ENCODE measurements at places on chromosomes 7 and 10.

DNA sequence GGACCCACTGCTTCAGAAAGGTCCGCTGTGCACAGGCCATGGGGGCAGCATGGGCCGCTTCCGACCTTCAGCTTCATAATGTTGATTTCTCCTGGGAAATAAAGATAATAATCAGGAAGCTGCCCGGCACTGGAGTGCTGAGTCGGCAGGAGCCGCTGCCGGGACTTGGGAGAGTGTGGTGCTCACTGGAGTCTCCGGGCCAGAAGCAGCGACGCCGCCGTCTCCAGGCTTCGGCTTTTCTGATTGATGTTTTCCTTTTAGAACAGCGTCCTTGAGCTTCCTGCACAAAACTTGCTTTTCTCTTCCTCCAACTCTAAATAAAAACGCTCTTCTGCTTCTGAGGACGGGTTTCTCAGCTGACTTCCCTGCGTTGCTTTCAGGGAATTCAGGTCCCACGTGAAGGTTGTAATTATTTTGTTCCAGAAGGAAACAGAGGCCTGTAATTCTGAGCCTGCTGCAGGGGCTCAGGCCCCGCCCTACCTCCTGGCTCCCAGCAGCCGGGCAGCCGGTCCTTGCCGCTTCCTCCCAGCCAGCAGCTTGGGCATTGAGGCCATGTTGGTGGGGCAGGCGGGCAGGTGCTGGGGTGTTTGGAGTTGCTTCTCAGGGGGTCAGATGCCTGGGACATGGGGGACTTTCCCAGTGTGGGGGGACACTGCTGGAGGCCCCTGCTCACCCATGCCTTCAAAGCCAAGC, 14.7 kb downstream of the PWWP2B start:
- no peak for DNase-seq

DNA sequence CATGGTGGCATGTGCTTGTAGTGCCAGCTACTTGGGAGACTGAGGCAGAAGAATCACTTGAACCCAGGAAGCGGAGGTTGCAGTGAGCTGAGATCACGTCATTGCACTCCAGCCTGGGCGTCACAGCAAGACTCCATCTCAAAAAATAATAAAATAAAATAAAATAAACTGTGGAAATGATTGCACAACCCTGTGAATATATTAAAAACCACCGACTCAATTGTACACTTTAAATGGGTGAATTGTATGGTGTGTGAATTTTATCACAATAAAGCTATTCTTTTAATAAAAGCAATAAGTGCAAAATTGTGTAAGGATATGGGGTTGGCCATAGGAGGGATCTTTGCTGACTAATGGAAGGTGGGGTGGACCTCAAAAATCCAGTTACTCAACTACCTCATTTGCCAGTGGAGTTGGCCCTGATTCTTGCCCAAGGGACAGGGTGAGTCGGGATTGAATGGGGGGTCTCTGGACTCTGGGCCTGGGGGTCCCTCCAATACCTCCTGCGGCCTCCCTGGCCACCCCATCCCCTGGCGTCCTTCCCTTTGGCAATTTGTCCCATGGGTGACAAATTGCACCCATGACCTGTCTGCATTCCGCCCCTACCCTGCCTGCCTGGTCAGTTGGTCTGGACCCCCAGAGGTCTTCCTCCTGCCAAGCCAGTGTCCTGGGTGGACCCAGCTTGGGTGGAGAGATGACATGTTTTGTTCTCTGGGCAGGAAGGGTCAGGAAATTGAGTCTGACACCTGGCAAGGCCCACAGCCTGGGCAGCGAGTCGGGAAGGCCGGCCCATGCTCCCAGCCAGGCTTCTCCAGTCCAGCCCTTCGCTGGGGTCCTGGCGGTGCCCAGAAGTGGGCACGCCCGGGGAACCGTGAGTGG, 61.7 kb upstream of the ELN start:
- no peak for DNase-seq

GRCh38 chr7:5470167-5470532, 46.5 kb upstream of the TNRC18 start:
- no peak for DNase-seq

DNA sequence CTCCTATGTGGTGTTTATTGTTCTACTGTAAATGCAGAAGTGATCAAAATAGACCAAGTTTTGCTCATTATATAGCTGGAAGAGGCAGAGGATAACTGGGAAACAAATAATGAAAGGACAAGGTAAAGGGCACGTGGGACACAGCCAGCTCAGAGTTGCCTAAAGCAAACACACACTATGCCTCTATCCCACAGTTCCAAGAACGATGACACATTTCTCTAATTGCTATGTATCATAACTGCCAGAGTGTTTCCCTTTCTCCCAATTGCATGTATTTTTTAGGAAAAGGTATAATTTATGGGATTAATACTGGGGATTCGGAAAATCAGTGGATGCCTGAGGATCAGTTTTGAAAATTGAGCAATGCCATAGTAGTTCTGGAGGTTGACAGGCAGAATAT, 49.0 kb downstream of the CCDC71L start:
- no peak for DNase-seq

- no peak for DNase-seq
These were observed 578.1 kb downstream of the LRMDA start for GRCh38 chr10:76009531-76009930.

- DNase-seq = no peak
These were observed 464.7 kb upstream of the IGFBP3 start for GRCh38 chr7:46385662-46386309.

DNA sequence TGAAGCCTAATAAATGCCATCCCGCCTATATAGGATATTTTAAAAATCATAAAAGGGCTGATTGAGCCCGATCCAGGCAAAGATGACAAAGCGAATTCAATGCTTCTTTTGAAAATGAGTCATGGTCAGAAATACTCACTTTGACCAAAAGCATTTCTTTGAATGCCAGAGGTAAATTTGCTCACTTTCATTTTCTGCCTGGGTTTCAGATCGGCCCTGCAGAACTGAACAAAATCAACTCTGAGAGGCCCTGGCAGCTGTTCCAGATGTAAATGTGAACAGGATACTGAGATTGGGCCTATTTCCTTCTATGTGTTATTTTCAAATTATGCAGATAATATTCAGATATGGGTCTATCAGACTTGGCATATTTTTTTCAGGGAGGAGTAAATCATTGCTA, 114.8 kb upstream of the ARID5B start:
- no peak for DNase-seq

DNA sequence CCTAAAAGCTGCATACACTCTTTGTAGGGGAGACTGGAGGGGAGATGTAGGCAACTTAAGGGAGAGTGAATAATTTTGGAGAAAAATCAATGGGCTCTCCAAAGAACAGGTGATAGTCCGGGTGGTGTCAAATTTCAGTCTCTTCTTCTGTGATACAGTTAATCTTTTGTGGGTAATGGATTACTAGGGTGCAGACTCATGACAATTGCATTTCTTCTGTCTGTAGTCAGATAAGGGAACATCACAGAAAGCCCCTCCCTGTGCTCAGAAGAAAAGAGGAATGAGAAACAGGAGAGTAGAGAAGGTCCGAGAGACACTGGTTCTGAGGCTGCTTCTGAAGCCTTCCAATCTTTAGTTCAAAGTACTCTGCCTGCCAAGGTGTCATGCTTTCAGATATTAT, 1140.7 kb upstream of the LRRN3 start:
- DNase-seq = no peak

DNA sequence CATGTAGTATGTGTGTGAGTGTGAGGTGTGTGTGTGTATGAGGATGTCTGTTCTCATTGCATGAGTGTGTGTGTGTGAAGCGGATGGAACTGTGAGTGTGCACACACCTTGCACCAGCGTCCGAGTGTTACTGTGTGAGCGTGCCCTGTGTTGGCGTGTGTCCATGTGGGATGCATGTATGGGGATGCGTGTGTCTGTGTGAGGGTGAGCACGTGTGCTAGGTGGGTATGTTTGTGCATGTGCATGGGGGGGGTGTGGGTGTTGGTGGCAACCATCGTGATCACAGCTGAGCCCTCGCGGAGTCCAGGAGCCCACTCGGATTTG, 6.4 kb downstream of the KNDC1 start:
- DNase-seq = no peak

DNA sequence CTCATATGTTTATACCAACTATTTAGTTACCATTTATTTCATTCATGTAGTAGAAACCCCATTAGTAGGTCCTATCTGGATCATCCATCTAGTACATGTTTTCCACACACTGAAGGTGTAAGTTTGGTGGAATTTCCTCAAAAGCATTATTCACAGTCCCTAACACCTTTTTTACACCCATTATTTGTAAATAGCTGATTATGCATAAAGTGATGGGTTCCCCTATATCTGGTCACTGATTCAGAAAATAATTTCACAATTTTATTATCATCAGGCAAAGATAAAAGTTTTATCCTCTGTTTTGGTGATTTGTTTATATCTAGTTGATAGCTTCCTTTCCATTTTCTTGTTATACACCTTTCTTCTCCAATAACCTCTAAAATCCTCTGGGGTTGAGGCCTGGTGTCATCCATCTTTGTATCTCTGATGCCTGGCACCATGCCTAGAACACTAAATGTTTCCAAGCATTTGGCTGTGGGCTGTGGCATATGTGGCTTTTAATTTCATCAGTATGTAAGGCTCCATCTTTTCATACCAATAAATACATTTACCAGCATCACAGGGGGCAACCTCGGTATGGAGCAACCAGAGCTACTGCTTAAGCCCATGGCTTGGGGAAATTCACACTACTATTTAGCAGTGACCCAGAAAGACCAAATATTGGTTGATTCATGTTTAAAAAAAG, 1089.5 kb upstream of the LRRN3 start:
- DNase-seq = no peak

DNA sequence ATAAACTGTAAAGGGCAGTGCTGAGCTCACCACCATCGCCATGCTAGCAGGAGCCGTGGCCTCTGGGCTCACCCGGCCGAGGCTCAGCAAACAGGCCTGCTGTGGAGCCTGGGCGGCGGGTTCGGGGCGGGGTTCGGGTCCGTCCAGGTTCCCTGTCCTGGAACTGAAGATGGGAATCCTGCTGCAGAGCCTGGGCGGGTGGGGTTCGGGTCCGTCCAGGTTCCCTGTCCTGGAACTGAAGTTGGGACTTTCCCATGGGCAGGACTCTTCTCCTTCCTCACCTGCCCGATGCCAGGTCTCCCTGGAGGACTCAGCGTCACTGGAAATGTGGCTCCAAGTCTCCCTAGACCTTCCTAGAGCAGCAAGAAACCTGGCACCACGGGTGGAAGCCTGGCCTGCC, 36.6 kb downstream of the EN2 start:
- no peak for DNase-seq

- DNase-seq = no peak
These were observed 34.6 kb downstream of the ANKRD7 start for GRCh38 chr7:118259115-118259514.

- DNase-seq = no peak
These were observed 5.5 kb upstream of the PLAU start for GRCh38 chr10:73905256-73906020.

DNA sequence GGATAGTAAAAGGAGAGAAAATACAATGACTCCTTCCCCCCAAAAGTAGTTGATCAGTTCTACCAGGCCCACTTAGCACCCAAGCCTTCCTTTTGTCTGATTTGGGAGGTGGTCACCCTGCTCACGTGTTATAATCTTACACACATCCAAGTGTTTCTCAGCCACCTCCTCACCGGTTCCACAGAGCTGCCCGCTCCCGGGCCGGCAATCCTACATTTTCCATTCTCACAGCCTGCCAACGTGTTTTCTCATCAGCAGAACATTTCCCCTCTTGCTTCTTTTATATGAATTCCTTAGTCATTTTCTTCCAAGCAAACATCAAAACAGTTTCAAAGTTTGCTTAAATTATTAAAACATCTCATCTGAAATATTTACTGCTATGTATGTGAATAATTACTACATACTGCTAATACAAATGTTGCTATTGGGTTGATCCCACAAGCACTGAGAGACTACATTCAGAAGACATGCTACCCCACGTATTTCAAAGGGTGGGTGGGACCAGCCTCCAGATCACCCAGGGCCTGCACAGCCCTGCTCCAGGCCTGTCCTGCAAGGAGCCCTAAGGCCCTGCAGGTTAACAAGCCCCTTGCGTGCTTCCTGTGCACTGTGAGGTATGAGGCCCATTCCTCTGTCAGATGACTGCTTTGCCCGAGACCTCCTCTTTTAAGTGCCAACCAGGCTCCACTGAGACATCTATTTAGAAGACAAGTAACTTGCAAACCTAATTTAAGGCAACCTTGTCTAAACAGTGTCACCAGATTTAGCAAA, 75.3 kb downstream of the GRB10 start:
- no peak for DNase-seq

GRCh38 chr7:22907805-22908204, 85.2 kb upstream of the TOMM7 start:
- DNase-seq = no peak

DNA sequence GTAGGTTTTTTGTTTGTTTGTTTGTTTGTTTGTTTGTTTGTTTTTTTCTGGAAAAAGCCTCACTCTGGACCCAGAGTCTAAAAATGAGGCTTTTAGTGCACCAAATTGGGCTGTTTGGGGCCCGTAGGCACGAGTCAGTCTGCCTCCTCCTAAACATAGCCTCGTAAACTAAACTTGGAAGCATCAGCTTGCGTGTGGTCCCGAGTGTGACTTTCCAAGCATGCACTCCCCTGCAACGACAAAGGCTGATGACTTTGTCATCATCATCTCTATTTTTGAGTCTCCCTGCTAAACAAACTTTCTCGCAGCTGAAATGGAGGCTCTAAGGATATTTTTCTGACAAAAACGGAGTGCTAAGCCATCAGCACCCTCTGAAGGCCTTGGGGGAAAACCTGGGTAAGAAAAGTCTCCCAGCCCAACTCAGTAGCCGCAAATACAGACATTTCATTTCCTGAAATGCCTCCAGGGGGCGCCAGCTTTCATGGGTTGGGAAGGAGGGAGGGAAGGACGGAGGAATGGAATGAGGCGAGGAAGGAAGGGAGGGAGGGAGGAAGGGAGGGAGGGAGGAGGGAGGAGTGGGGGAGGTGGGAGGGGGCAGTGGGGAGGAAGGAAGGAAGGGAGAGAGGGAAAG, 245.9 kb downstream of the KCNMA1 start:
- no peak for DNase-seq

GRCh38 chr7:105829681-105830322, 46.6 kb downstream of the ATXN7L1 start:
- DNase-seq = peak; percentile 32

DNA sequence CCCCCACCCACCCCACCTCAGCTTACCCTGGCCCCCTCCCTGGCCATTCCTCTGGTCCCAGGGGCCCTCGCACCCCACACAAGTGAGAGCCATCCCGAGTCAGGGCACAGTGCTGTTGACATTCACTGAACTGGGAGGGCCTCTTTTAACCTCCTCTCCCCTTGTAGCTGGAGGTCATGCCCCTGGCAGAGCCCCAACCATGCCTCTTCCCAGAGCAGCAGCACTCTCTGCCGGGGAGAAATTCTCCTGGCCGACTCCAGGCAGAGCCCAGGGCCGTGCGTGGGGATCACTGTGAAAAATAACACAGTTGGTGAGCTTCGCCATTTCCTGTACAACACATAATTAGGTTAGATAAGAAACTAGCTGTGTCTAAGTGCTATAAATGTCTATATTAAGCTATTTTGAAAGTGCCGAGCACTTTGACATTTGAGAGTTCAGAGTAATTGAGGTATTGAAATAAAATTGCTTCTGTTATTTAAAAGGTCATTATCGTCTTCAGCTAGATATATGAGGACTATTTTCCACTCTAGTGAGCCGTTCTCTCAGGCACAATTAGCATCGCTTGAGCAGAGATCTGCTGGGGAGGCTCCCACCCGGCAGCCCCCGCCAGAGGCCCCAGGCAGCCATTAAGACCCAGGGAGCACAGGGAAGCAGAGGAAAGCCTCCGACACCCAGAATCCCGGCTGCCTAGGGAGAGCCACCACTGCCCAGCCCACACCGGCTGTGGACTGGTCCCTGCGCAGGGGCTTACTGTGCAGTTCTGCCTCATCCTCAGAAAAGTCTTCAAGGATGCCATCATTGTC, 62.4 kb upstream of the LRRC18 start:
- DNase-seq = no peak

All from activated CD8-positive, alpha-beta memory T cell treated with anti-CD3 and anti-CD28 coated beads for 24 hours (primary cell).